ENCODE measurements at places on chromosomes 13 and 19.

DNA sequence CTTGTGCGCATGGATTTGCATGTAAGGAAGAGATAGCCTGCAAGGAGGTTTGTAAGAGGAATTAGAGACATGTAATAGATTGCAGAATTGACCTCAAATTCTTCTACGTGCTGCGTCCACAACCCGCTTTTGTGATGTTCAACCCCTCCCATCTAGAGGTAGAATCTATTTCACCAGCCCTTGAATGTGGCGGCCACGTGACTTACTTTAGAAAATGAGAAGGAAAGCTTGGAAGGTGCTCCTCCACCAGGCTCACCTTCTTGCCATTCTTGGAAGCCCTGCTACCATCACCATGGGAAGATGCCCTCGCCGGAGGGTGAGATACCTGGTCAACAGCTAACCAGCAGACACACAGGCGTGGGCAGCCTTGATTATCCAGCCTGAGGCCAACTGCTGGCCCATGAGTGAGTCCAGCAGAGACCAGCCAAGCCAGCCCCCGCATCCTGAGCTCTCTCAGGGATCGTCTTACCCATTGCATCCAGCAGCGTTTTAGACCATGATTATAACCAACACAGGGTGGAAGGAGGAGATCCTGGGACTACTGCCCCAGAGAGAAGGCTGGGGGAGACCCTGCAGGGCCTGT lies 7.6 kb upstream of the PEPD start:
- DNase-seq = no peak

GRCh38 chr13:41461527-41462139 lies 4.3 kb downstream of the RGCC start:
- no peak for DNase-seq

DNA sequence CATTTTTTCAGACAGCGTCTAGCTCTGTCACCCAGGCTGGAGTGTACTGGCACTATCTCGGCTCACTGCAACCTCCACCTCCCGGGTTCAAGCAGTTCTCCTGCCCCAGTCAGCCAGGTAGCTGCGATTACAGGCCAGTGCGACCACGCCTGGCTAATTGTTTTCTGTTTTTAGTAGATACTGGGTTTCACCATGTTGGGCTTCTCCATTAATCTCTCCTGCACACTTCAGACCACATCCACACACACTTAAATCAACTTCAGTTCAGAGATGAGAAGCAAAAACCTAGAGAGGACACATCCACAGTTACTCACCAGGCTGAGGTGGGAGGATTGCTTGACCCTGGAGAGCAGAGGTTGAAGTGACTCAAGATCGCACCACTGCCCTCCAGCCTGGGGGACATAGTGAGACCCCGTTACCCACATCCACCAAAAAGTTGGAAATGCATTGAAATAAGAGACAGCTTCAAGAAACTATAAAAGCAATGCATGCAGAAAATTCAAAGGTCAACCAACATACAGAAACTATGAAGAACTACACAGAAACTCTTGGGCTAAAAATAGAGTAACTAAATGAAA lies 42.3 kb downstream of the ZNF611 start:
- DNase-seq = no peak

GRCh38 chr13:31204592-31204991 lies 4.8 kb downstream of the B3GLCT start:
- no peak for DNase-seq

- no peak for DNase-seq
These were observed 83.6 kb upstream of the ARHGEF7 start for GRCh38 chr13:111031531-111031961.

GRCh38 chr13:28420704-28421103 lies 74.2 kb downstream of the FLT1 start:
- DNase-seq = no peak

DNA sequence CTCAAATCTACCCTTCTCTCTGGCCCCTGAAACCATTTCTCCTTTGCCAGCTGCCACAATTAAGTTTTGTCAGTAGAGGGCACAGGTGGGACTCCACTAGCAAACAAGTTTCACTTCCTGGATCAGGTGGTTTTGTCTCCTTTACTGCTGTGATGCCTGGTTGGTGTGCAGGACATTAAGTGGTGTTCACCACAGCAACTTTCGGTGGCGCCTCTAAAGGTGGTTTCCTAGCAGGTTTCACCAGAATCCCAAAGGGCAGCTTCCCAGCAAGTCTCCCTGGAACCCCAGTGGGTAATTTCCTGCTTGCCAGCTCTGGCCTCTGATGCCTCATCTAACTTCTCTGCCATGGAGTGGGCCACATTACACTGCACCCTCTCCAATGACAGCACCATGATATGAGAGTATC lies 16.6 kb downstream of the MED4 start:
- no peak for DNase-seq

- no peak for DNase-seq
These were observed 8.8 kb downstream of the ZNF724 start for GRCh38 chr19:23241419-23241818.

GRCh38 chr19:46975925-46976782 lies 43.5 kb upstream of the NPAS1 start:
- no peak for DNase-seq

GRCh38 chr13:59946944-59947343 lies 216.8 kb downstream of the DIAPH3 start:
- DNase-seq = no peak

DNA sequence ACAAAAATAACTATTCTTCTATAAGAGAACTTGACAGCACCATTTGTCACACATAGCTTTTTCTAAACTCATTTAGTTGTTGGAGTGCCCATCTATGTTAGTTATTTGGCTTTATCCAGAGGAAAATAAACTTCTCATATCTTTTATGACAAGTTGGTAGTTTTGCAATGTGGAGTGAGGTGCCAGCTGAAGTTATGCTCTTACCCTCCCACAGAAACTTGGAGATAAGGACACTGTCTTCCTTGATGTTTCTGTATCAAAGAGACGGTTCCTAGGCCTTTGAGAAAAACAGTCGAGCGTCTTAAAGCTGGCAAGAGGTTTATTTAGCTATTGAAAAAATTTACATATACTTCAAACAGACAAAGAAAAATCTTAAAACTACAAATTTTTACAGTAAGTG lies 1079.7 kb downstream of the SLITRK1 start:
- DNase-seq = no peak

- no peak for DNase-seq
These were observed 44.0 kb downstream of the C13orf46 start for GRCh38 chr13:113929628-113930615.

- peak; percentile 56 for DNase-seq
These were observed 10.5 kb downstream of the PVR start for GRCh38 chr19:44653977-44654774.

Measured in activated T-cell treated with anti-CD3 and anti-CD28 coated beads for 4 hours (primary cell).